GF-D8 (cell line): ENCODE measurements at places on chromosomes 5 and 9.

GRCh38 chr5:93395971-93396379 is 185.0 kb downstream of the NR2F1-AS1 start:
- no peak for DNase-seq

DNA sequence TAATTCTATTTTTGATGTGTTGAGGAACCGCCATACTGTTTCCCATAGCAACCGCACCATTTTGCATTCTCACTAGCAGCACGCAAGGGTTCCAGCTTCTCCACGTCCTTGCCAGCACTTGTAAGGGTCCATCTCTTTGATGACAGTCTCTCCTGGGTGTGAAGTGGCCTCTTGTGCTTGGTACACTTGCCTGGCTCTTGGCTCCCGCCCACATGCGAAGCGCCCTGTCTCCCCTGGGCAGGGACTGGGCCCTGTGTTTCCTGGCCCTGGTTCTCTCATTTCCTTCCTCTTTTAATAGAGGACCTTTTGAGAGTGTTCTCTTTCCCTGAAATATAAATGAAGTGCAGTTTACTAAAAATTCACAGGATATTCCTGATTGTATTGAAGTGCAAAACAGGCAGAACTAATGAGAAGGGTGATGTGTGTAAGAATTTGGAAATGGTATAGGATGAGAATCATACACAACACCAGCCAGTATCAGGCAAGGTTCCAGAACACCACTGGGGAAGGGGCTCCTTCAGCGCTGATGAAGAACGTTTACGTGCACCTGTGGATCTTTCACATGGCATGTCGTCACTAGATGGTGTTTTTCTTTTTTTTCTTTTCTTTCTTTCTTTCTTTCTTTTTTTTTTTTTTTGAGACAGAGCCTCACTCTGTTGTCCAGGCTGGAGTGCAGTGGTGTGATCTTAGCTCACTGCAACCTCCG is 73.0 kb downstream of the EHMT1 start:
- DNase-seq, result peak; percentile 61

DNA sequence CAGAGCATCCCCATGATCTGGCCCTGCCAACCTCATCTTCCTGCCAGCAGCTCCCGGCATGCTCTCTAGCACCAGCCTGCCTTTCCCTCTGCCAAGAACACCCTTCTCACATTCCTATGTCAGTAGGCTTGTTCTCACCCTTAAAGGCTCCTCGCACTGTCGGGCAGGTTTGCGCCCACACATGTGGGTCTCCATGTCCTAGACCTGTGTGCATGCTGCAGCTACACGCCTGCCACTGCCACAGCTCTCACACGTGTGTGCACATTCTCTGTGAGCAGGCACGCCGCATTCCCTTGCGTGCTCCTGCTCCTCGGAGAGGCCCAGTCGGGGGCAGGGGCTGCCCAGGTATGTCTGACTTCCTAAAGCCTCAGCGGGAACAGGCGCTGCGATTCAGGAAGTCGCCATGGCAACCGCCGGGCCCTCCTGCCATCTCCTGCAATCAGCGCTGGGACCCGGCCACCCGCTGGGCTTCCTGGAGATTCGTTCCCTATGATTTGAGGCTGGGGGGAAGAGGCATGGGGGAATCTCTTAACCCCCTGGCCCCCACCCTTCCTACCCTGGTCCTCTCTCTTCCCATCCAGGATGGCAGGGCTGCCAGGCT is 28.1 kb downstream of the NDUFA8 start:
- no peak for DNase-seq

DNA sequence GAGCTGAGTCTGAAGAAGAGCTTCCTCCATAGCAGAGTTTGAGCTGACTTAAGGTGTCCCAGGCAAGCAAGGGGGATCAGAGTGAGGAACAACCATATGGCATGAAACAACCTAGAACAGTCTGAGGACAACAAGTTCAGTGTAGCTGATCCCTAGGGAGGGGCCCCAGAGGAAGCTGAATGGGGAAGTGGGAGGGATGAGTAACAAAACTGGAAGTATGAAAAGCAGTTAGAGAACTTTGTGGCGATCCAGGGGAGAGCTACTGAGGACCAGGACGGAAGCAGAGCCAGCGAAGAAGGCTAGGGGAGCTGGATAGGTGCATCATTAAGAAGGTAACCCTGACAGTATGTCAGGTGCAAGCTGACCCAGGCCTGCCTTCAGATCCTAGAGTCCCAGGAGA is 580.8 kb downstream of the BNC2 start:
- no peak for DNase-seq

DNA sequence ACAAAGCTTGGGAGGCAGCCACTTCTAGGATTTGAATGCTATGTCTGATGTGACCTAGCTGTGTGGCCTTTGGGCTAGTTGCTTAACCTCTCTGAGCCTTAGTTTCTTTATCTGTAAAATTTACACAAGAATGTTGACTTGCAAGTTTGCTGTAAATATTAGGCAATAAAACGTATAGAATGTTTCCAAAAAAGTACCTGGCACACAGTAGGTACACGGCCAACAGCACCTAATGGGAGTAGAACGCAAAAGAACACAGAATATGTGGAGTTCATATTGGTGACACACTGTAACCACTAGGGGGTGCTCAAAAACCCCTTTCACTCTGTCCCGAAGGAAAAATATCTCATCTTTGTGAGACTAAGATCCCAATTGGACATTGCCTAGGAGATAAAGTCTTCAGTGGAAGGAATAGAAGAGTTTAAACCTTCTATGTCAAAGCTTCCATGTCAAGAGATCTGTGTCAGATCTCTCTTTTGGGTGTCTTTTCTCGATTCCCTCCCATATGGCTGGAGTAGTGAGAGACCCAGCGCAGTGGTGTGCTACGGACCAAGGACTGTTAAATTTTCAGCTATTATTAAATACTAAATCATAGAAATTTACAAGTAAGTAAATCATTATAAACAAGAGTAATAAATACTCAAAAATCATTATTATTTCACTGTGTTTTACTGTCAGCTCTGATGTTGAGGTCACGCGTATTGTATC is 145.4 kb upstream of the RAD23B start:
- no peak for DNase-seq

GRCh38 chr5:145385276-145385675 is 449.9 kb downstream of the PRELID2 start:
- DNase-seq, result no peak

- DNase-seq, result no peak
Measured at GRCh38 chr9:130993303-130994030, 15.5 kb upstream of the LAMC3 start.

- no peak for DNase-seq
Measured at GRCh38 chr5:148999741-149000140, 63.1 kb downstream of the SH3TC2 start.

- DNase-seq, result no peak
Measured at GRCh38 chr5:151923866-151924476, 680 bp downstream of the GLRA1 start.

DNA sequence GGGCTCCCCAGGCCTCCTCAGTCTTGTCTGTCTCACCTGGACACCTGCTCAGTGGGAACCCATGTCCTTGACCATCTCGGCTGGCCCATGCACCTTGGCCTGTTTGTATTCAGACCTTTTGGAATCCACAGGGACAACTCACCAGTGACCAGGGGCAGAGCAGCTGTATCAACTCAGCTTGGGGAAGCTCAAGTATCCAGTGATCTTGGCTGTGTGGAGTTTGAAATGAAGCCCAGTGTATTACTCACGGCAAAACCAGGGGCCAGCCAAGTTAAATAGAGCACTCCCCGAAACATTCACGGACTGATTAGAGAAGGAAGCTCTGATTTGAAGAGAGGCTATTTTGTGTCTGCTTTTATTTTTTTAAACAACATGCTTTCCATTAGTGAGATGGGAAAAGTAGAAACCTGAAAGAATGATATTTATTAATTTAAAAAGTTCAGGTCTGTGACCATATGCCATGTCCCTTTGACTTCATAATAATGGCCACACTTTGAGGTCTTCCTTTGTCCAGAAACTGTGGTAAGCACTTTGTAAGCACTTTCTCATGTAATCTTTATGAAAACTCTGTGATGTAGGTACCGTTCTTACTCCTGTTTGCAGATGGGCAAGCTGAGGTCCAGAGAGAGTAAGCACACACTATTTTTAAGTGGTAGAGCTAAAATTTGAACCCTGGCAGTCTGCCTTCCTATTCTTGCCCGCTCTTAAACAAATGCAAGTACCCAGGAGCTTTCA is 656.5 kb downstream of the BNC2 start:
- DNase-seq, result no peak

- no peak for DNase-seq
Measured at GRCh38 chr9:131402073-131402472, 8.2 kb downstream of the PRRC2B start.

DNA sequence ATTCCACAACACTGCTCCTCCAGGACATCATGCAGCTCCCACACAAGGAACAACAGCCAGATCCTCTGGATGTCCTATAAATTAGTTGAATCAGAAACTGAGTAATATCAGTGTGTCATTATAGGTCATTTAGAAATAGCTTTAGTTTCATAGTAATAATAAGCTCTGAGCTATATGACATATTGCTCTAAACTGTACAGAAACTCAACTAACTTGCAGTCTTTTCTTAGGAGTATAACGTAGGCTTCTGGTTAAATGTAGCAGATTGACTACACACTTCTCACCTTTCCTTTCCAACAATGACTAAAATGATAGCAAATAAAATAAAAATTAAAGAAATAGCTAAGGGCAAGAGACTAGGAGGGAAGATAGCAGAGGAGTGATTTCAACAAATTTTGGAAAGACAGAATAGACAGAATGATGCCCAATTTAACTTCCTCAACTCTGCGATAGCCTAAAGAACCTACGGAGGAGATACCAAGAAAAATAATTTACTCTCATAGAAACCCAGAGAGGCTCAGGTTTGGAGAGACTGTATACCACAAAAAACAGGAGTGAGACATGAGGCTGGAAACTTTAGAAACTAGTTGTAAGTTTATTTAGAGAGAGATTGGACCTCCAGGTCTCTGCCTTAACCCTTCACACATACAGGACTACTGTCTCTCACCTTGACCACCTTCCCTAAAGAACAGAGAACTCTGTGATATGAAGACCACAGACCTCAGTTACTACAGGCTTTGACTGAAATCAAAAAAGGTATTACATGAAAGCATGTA is 193.7 kb downstream of the TSSK1B start:
- no peak for DNase-seq

- DNase-seq, result no peak
Measured at GRCh38 chr5:2014058-2014610, 131.4 kb upstream of the IRX4 start.

GRCh38 chr5:40568548-40568947 is 111.2 kb upstream of the PTGER4 start:
- DNase-seq, result no peak

DNA sequence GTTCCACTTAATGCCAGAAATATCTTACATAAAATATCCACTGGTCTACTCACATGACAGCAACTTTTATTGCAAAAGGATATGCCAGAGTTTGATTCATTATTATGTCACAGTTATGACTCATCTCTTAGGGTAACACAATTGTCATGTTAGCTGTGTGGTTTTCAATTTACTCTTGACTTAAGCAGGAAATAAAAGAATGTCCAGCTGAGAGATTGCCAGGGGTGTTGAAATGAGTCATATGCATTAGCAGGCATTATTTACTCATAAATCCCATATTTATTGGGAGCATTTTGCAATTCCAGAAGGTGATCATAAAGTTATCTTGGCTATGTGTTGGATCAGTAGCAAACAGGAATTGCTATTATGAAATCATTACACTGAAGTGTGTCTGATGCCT is 1164.6 kb upstream of the CDH18 start:
- DNase-seq, result no peak

GRCh38 chr9:36119476-36119875 is 17.1 kb upstream of the GLIPR2 start:
- no peak for DNase-seq

DNA sequence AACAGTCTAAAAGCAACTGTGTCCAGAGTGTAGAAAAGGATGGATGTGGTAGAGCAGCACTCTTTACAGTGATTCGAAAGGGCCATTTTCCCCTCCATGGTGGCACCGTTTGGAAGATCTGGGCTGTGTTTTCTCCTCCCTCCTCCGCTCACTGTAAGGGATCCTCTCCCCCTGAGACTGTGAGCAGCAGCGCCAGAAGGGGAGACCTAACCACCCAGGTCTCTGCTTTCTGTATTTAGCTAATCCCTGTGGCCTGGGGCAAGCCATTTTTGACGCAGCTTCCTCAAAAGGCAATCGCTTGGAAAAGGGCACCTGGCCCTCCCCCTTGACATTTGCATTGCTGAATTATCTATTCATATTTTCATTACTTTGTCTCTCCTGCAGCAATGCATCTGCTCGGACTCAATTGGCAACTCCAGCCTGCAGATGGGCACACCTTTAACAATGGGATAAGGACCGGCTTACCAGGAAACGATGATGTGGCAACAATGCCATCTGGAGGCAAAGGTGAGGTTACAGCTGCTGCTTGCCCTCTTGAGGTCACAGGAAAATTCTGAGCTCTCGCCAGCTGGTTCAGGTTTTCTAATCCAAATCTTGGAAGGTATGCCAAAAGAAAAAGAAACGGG is 244.3 kb upstream of the WWC1 start:
- no peak for DNase-seq

DNA sequence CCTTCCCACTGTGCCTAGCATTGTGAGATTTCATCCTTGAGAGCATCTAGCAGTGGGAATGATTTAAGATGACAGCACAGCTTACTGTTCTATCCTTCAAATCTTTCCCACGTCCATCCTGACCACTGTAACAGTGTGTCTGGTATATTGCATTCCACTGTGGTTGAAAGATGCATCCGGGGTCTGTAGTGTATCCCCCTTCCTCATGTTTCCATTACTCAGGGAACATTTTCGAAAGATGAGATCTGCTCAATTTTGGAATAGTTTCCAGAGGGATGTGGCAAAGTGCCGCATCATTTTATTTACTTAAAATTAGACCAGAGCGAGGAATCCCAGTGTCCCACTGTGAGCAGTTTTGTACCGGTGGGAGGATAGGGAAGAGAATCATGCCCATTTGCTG is 407.1 kb upstream of the PAPPA start:
- DNase-seq, result no peak

- DNase-seq, result no peak
Measured at GRCh38 chr9:72131206-72131605, 18.0 kb upstream of the GDA start.

GRCh38 chr9:99023231-99023630 is 79.5 kb downstream of the COL15A1 start:
- no peak for DNase-seq

DNA sequence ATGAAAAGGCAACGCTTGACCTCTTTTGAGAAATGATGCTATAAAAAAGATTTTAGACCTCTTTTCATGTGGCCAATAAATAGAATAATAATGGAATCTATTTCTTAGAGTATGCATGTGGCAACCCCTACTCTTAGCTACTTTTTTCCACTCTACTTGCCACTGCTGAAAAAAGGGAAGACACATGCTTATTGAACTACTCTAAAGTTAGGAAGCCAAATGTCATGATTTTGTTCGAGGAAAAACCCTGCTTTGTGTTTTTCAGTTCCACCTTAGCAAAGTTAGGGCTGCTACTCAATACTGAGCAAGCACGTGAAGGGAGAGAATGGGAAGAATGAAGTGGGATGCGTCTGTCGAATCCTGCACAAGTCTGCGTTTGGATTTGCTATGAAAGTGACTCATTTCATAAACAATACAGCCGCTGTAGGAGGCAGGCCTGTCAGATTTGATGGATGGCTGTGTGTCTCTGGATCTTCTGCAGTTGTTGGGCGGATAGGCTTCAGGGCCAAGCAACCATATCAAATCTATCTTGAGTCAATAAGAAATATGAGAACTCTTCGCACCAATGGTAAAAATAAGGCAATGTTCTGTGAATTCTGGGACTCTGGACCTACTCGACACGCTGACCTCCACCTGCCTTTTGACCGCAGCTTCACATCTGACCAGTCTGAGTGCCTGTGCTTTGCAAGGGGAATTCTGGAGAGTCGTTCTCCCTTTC is 333.6 kb downstream of the PIK3R1 start:
- no peak for DNase-seq

GRCh38 chr5:76038212-76038611 is 45.0 kb upstream of the SV2C start:
- no peak for DNase-seq
